ENCODE measurements at places on chromosomes 13 and 19.

GRCh38 chr13:33263484-33263883 is 22.1 kb downstream of the STARD13 start:
- DNase-seq: no peak

DNA sequence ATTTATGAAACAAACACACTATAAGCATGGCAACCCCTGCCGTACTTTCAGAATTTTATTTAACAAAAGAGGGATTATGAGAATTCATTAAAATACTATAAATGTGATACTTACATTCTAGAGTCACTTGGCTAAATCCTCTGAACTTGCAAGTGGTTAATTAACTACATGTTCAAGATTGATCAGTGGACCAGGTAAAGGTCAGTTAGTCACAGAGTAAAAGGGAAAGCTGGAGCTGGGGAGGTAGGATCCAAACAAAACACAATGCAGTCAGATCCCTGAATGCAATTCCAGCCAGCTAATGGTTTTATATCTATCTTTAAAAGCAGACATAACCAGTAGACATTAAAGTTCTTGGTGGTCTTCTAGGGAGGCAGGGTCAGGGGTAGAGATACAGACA is 270.5 kb downstream of the DIAPH3 start:
- no peak for DNase-seq

DNA sequence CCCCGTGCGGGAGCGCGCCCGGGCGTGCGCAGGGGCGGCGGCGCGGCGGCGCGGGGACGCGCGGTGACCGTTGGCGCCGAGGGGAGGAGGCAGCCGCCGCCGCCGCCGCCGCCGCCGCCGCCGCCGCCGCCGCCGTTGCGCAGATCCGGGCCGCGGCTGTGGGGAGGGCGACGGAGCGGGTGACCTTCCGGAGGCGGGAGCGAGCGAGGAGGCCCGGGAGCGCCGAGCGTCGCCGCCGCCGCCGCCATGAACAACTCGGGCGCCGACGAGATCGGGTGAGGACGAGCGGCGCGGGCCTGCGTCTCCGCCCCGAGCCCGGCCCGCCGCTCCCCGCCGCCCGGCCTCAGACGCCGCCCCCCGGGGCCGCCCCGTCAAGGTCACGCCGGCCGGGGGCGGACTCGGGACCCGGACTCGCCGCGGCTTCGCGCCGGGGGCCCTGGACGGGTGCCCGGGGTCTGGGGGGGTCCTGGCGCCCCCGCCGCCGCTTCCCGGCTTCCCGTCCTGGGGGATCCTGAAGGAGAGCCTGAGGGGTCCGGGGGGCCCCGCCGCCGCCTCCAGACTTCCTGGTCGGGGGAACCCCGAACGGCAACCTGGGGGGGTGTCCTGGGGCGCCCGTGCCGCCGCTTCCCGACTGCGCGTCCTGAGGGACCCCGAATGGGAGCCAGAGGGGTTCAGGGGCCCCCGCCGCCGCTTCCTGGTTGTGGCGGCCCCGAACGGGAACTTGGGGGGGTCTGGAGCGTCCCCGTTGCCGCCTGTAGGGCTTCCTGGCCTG is at the start of gene DAZAP1:
TSS of gene DAZAP1 (plus strand) at position 59 of the 772 bp plus-strand sequence. CDS start at position 247, 188 bp downstream.
- peak; percentile 69 for DNase-seq

DNA sequence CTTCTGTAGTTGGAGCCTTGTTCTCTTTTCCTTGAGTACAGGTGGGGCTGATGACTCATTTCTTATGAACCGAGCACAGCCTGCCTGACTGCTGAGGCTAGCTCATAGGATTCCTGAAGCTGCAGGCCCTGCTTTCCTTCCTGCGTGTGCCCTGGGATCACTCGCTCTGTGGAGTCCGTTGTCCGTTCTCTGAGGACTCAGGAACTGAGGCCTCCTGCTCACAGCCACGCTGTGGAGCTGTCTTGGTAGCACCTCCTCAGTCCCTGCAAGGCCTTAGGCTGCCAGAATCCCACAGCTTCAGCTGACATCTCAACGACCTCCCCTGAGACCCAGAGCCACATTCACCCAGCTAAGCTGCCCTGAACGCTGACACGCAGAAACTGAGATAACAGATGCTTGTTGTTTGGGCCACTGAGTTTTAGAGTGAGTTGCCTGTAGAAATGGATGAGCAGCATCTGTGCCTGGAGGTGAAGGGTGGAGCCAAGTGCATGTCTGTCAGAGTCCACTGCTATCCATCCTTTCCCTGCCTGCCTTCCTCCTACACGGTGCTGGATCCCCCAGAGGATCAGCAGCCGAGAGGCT is 72.9 kb downstream of the ARHGEF7 start:
- DNase-seq: no peak

GRCh38 chr19:9969688-9969975 is 33.3 kb upstream of the OLFM2 start:
- no peak for DNase-seq

GRCh38 chr19:1134431-1134830 is 30.6 kb downstream of the GPX4 start:
- no peak for DNase-seq

- no peak for DNase-seq
These were observed 27.3 kb downstream of the B3GLCT start for GRCh38 chr13:31227063-31227462.

DNA sequence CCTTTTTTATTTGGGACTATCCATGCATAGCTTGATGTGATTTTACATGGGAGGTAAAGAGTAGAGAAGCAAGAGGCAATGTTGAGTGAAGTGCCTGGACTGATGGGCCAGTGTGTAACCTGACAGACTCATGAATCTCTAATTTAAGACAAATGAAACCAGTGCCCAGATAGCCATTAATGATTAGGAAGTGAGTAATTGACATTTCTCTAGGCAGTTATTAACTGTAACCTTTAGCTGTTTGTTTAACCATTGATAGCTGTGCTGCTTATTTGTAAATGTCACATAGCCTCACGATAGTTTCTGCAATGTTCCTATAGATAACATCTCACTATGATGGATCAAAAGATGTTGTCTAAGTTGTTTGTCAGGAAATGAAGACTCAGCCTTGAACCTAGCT is 1047.5 kb upstream of the SPRY2 start:
- DNase-seq: no peak

GRCh38 chr19:41796362-41796761 is at the start of gene CEACAM3:
TSS of gene CEACAM3 (plus strand) at chr19:41796587. CDS start at chr19:41796678, 91 bp downstream.
- DNase-seq: no peak

GRCh38 chr13:91401920-91402319 is 3.5 kb downstream of the GPC5 start:
- DNase-seq: no peak

DNA sequence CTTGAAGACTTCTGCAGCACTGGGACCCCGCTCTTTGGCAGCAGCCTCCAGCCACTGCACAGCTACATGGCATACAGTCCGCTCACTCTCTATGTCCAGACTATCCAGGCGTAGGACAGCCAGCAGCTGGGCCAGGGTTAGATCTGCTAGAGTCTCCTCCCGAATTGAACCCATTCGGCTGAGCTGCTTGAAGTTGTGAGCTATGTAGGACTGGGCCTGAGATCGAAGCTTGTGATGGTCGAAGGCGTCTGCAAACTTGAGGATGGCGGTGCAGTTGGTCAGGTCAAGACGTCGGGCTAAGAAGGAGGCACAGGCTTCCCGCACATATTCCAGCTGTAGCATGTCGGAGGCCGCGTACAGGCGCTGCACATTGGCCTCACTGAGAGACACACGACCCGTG is 900 bp downstream of the KBTBD7 start:
- no peak for DNase-seq

DNA sequence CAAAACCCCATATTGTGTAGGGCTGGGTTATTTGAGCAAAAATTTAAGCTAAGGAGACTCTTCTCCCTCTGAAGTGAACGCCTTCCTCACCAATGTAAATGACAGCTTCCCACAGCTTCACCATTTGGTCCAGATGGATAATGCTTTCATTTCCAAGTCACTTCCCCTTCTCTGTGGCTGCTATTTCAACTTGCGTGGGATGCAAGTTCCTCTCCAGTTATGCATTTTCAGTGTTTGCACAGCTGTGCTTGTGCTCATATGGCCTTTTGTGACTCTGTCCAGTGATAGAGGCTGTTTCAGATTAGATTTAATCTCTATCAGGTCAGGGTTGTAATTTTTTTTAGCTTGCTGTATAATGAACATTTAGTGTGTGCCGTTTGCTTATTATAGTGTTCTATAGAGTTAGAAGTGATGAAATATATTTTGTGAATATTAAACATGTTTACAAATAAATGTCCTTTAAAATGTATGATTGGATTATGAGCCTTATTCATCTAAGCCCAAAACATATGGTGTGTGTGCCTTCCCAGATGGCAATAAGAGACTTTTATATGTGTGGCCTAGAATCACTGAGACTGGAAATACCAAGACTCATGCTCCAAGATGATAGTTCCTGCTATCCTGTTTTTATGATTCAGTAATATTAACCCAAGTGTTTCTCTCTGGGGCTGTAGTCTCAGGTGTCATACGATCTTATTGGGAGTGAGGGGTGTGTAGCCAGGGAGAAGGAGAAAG is 86.6 kb downstream of the TNFRSF19 start:
- DNase-seq: no peak
